CD14-positive monocyte (primary cell): ENCODE measurements at places on chromosomes 4 and X.

DNA sequence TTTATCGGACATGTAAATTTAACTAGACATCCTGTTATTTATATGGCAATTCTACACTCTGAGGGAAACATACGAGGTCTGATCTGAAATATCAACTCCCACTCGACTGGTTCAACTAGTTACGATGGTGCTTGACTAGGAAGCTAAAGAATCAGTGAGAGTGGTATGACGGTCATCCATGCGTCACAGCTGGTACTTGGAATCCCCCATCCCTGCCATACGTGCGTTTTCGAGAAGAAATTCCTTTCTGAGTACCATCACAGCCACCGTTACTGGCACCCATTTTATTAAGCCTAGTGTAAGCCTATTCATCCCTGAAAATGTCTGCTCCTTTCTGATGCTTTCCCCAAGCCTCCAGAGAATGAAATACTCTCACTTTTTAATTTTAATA is 695 bp upstream of the PIGA start:
- DNase-seq: peak; percentile 75
- peaks cover 12% of the 10 kb centered on the region for H3K4me1 ChIP-seq
- peak overlapping the region; percentile 50 for H3K27ac ChIP-seq
- H3K36me3 ChIP-seq: peaks cover 9% of the 10 kb centered on the region
- peaks cover 33% of the 10 kb centered on the region for H3K27me3 ChIP-seq
- peak overlapping the region; percentile 40 for H3K4me3 ChIP-seq

- H3K27me3 ChIP-seq: no peaks in the 10 kb centered on the region
- H3K4me1 ChIP-seq: peaks cover 13% of the 10 kb centered on the region
- no peak overlapping the region for H3K4me3 ChIP-seq
- no peak overlapping the region for H3K27ac ChIP-seq
Observed at GRCh38 chr4:110704748-110705439, 82.0 kb upstream of the PITX2 start.

DNA sequence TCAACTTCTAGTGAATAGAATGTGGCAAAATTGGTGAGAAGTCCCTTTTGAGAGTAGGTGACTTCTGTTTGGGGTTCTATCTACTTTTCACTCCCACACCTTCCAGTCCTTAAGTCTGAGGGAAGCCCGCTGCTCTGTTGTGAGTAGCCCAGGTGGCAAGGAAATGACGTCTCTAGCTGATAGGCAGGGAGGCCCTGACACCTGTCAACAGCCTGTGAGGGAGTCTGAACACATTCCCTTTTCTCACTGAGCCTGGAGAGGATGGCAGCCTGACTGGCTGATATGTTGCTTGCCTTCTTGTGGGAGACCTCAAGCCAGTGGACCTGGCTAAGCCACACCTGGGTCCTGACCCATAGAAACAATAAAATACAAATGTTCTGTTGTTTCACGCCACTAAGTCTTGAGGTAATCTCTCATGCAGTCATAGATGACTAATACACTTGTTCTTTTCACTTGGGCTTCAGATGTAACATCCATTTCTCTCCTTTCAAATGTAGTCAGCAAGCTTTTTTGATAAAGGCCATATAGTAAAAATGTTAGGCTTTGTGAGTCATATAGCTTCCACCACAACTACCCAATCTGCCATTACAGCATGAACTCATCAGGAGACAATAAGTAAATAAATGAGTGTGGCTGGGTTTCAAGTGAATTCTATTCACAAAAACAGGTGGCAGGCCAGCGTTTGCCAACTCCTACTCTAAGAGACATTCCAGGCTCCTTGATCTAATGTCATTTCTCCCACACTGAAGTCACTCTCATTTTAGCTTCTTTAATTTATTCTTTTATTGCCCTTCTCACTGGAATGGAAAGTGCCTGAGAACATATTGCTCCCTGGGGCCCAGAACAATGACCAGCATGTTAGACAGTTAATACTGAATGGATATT is 265.1 kb upstream of the MAD2L1 start:
- DNase-seq: no peak
- no peaks in the 10 kb centered on the region for H3K27me3 ChIP-seq
- H3K4me1 ChIP-seq: no peaks in the 10 kb centered on the region

DNA sequence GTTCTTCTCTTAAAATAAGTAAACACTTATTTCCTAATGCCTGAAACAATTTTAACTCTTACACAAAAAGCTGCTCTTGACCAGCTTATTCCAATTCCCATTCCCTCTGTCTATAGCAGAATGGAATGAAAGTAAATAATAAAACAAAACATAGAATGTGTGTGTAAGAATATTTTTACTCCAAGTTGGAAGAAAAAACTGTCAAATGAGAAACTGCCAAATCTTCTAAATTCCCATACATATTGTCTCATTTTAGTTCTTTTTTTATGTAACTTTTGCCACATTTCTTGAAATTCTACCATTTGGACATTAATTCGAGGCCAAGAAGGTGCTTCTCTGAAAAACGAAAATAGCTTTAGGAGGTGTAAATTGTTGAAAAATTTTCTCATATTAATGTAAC is 477.1 kb downstream of the FAT4 start:
- H3K27me3 ChIP-seq: no peaks in the 10 kb centered on the region
- no peak for DNase-seq
- H3K27ac ChIP-seq: no peak overlapping the region
- H3K36me3 ChIP-seq: no peaks in the 10 kb centered on the region

DNA sequence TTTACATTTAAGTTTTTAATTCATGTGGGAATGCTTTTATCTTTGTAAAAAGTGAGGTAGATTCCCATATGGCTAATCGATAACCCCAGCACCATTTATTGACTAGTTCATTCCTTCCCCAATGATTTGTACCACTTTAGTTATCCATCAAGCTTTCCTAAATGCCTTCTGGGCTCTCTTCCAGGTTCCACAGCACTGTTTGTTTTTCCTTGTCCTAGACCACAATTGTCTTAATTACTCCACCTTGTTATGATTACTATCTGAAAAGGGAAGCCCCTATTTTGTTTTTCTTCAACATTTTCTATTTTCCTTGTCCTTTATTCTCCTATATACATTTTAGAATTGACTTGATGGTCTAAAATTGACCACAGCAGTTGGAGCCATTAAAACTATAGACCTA is 48.5 kb upstream of the GPRIN3 start:
- DNase-seq: no peak
- H3K27me3 ChIP-seq: no peaks in the 10 kb centered on the region
- H3K36me3 ChIP-seq: no peaks in the 10 kb centered on the region

DNA sequence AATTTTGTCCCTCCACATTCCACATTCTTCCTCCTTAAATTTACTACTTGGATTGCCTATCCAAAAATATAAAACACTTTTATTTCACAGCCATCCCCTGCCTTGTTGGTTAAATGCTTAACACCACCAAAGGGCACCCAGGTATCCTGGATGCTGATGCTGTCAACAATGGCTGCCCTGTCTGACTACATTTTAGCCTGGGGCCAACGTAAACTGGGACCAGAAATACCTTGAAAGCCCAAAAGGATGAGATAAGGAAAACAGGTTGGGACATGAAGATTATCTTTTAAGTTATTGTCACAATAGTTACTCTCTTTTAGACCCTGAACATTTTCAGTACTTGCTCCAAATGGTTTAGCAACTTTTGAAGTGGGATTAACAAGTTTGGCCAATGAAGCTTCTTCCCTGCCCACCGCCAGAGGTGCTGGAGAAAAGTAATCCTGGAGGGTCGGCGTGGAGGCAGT is 775 bp upstream of the YIPF6 start:
- peaks cover 10% of the 10 kb centered on the region for H3K4me1 ChIP-seq
- DNase-seq: no peak

DNA sequence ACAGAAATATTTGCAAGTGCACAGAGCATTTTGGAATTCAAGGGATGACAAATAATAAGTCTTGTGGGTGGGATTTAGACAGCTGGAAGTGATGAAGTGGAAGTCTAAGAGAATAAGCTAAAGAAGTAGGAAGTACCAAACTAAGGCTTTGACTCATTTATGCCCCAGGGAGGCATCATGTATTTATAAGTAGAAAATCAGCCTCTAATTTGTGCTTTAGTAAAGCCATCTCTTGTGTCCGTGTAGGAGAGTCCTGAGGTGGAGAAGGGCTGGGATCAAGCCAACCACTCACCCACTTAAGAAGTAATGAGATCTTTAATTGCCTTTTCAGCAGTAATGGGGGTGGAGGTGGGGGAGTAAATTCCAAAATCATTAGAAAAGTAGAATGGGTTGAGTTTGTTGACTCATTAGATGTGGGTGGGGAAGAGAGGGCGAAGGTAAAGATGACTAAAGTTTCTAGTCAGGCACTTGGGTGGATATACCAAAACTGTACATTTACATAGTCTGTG is 356.7 kb downstream of the STIM2 start:
- no peaks in the 10 kb centered on the region for H3K4me1 ChIP-seq
- no peaks in the 10 kb centered on the region for H3K36me3 ChIP-seq
- H3K4me3 ChIP-seq: no peak overlapping the region
- H3K27ac ChIP-seq: no peak overlapping the region

- DNase-seq: no peak
- no peak overlapping the region for H3K27ac ChIP-seq
- H3K27me3 ChIP-seq: no peaks in the 10 kb centered on the region
- H3K36me3 ChIP-seq: no peaks in the 10 kb centered on the region
Observed at GRCh38 chr4:53866055-53866454, 198.3 kb downstream of the CHIC2 start.

- DNase-seq: no peak
- H3K27ac ChIP-seq: no peak overlapping the region
- no peaks in the 10 kb centered on the region for H3K27me3 ChIP-seq
- peaks cover 63% of the 10 kb centered on the region for H3K36me3 ChIP-seq
- H3K4me3 ChIP-seq: no peak overlapping the region
Observed at GRCh38 chrX:49116716-49117115, 6.8 kb downstream of the GPKOW start.

DNA sequence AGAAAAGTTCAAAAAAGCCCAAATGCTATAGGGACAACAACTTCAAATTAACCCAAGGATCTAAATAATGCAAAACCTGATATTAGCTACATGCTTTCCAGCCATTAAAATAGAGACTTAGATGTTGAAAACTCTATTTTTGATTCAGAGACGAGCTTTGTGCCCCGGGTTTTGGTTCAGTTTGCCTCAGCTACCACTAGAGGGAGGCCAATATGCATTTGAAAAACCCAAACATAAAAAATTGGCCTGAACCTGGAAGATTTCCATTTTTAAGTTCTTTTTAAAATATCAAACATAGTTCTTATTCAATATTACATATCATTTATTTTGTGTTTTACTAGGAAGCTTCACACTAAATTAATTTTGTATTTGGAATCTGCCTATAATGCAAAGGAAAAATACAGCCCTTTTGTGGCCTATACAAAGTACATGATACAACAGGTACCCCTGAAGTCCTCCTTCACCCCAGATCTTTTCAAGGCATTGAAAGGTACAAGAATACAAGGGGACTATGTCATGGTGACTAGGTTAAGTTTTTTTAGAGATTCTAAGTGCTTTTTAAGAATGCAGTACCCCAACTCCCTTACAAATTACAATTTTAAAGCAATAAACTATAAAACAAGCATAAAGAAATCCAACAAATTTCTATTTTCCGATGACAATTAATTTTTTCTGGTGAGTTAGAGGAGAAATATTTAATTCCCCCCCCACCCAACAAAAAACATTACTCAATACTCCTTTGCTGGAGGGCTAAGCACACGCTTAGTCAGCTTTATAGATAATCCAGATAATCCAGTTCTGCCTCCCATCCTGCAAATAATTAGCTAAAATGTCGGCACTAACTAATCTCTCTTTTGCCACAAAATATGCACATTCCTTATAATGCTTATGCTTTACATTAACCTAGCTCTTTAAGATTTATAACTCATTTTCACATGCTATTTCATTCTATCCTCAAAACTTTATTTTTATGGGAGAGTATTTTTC is 97.7 kb upstream of the PTPN13 start:
- DNase-seq: peak; percentile 32
- no peaks in the 10 kb centered on the region for H3K36me3 ChIP-seq
- no peak overlapping the region for H3K27ac ChIP-seq
- H3K27me3 ChIP-seq: no peaks in the 10 kb centered on the region

DNA sequence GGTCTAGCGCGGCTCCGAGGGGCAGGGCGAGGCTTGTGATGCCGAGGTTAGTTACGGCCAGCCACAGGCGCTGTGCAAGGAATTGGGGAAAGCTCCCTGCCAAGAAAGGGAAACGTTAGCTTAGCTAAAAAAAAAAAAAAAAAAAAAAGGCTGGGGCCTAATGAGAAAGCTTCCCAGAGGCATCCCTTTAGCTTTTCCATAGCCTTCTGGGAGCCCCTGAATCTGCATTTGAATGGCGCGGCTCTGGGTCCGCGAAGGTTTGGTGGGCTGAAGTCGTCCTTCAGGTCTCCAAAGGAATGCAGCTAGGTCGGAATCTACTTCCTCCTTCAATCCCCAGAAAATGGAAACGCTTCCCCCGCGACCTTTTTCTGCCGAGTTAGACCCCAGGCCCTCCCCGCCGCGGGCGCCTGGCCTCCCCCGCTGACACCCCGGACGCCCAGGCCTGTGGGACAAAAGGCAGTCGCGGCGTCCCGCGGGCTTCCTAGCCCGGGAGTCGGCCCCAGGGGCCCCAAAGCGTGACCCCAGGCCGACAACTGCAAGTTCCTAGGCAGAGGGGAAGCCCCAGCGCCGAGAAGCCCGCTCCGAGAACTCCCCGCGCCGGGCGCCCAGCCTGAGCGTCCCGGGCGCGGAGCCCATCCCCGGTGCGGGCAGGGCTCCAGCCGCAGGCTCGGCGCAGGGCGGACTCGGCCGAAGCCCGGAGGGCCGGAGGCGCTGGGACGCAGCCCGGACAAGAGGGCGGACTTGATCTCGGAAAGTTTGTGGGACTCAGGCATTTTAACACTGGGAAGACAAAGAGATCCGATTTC is 605 bp upstream of the FAT1 start:
- no peak overlapping the region for H3K27ac ChIP-seq
- H3K4me3 ChIP-seq: peak overlapping the region; percentile 32
- no peak for DNase-seq
- no peaks in the 10 kb centered on the region for H3K4me1 ChIP-seq
- H3K27me3 ChIP-seq: peaks cover 80% of the 10 kb centered on the region

- peaks cover 10% of the 10 kb centered on the region for H3K4me1 ChIP-seq
- H3K4me3 ChIP-seq: no peak overlapping the region
- no peak overlapping the region for H3K27ac ChIP-seq
- H3K36me3 ChIP-seq: no peaks in the 10 kb centered on the region
- H3K27me3 ChIP-seq: no peaks in the 10 kb centered on the region
Observed at GRCh38 chr4:1178300-1179088, 6.1 kb upstream of the SPON2 start.

GRCh38 chr4:2936773-2937145 is 26.4 kb downstream of the NOP14 start:
- peaks cover 36% of the 10 kb centered on the region for H3K4me1 ChIP-seq
- no peak for DNase-seq
- no peak overlapping the region for H3K27ac ChIP-seq
- H3K36me3 ChIP-seq: peaks cover 51% of the 10 kb centered on the region
- no peak overlapping the region for H3K4me3 ChIP-seq
- no peaks in the 10 kb centered on the region for H3K27me3 ChIP-seq

GRCh38 chr4:186807808-186808629 is 84.4 kb upstream of the FAT1 start:
- H3K36me3 ChIP-seq: no peaks in the 10 kb centered on the region
- DNase-seq: no peak
- H3K4me1 ChIP-seq: no peaks in the 10 kb centered on the region

- H3K27me3 ChIP-seq: no peaks in the 10 kb centered on the region
- H3K27ac ChIP-seq: no peak overlapping the region
- peaks cover 3% of the 10 kb centered on the region for H3K4me1 ChIP-seq
- H3K36me3 ChIP-seq: no peaks in the 10 kb centered on the region
Observed at GRCh38 chrX:103817502-103817901, 14.6 kb downstream of the RAB9B start.

- peak; percentile 69 for DNase-seq
- peak overlapping the region; percentile 89 for H3K4me3 ChIP-seq
- peaks cover 17% of the 10 kb centered on the region for H3K4me1 ChIP-seq
- H3K27ac ChIP-seq: peak overlapping the region; percentile 97
- H3K36me3 ChIP-seq: peaks cover 28% of the 10 kb centered on the region
Observed at GRCh38 chr4:177441061-177441802, 1.0 kb downstream of the AGA start.
